ENCODE measurements at places on chromosomes 11 and 22.

DNA sequence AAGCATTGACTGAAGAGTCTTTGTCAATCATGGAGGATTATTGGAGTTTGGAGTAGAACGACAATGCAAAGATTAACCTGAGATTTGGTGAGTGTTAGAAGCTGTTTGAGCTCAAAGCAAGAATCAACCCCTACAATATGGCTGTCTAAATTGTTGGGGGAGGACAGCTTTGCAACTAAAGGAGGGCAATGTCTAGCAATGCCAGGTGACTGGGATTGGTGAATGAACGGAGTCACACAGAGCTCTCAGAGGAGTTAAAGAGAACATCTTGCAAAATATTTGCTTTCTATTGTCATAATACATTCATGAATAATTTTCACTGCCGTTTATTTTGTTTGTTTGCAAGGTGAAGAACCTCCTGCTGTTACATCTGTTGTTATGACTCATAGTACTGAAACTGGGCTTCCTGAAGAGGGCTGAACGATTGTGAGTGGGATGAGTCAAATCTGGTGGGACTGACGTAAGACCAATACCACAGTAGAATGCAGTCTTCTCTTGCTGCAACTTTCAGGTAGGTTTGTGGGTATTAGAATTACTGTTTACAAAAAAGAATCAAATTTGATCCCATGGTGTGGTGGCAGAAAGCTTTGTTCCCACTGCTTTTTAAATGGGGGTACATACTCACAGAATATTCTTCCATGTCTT, 281.9 kb downstream of the CADM1 start:
- DNase-seq: peak; percentile 86

DNA sequence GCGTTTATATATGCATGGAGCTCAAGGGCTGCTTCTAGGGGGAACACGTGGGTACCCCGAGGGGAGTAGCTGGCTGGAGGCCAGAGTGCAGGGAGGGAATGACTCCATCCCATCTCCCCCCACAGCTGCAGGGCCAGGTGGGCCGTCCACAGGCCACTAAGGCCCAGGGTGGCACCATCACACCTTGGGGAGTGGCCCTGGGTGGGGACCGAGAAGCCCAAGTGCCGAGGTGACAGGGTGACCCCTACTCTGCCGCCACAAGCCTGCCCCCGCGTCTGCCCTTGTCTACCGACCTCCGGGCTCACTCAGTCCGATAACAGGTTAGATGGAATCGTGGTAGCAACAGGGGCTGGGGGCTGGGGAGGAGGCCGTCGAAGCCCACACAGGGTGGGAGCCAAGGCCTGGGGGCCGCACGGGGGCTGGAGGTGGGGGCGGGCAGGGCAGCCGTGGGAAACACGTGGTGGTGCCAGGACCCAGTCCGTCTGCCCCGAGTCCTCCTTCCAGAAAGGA, 125.7 kb downstream of the KCNQ1OT1 start:
- no peak for DNase-seq

DNA sequence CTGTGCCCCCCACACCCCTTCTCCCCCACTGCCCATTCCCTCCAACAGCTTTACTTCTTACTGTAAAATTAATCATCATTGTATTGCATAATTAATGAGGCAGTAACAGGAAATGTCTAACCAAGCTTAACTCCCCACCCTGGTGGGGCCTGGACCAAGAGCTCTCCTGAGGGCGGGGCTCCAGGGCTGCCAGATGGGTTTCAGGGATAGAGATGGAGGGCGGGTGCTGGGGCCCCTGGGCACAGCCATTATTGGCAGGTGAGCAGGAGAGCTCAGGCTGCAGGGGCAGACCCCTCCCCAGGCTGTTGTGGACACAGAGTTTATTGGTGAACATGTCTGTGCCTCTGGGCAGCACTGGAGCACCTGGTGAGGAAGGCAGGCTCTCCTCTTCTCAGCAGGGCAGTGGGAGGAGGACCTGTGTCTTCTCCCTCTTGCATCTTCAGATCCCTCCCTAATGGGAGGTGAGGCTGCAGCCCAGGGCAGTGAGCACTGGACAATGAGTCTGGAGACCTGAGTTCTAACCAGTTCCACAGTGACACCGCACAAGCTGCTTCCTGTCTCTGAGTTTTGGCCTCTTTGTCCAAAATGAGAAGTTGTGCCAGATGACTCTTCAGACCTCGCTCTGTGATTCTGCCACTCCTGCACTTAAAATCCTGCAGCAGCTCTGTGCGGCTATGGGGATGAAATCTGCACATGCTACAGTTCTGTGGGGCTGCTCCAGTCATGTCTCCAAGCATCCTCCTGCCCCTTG, 233.3 kb downstream of the CEP164 start:
- DNase-seq: no peak

- DNase-seq: no peak
These were observed 854.3 kb downstream of the LUZP2 start for GRCh38 chr11:25350899-25351803.

- no peak for DNase-seq
These were observed 87.7 kb upstream of the SLC25A18 start for GRCh38 chr22:17475318-17476230.

DNA sequence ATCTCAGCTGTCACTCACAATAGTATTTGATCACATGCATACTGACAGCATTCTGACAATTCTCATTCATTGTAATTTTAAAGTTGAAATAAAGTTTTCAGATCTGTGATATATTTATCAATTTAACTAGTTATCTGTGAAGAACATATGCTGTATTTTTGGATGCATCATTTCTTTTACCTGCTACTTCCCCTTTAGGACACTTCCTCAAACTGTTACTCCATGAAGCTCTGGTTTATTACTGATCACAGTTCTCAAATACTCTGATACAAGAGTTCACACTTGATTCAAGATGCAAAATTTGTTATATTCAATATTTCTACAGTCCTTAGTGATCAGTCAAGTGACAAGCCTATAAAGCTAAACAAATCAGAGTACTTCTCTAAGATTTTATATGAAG, 1655.2 kb downstream of the LRRC4C start:
- DNase-seq: no peak

DNA sequence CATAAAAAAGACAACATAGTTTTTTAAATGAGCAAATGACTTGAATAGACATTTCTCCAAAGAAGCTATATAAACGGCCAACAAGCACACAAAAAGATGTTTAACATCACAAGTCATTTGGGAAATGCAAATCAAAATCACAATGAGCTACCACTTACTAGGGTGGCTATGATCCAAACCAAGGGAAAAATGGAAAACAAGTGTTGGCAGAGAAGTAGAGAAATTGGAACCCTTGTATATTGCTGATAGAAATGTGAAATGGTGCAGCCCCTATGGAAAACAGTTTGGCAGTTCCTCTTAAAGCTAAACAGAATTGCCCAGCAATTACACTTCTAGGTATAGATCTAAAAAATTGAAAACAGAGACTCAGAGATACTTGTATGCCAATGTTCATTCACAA, 29.0 kb downstream of the PAMR1 start:
- no peak for DNase-seq

Data from AG10803 (cell line).